ENCODE measurements at places on chromosomes 1 and 21.
A peak's percentile ranks its signal among the peaks of the same experiment; 100 is the strongest.

GRCh38 chr1:153928791-153929341 lies 6.1 kb upstream of the GATAD2B start:
- no peak for DNase-seq

- no peak for DNase-seq
Observed at GRCh38 chr1:187641463-187641862, 812.7 kb downstream of the PLA2G4A start.

GRCh38 chr1:41357451-41358101 lies 3.7 kb upstream of the FOXO6 start:
- DNase-seq: no peak

DNA sequence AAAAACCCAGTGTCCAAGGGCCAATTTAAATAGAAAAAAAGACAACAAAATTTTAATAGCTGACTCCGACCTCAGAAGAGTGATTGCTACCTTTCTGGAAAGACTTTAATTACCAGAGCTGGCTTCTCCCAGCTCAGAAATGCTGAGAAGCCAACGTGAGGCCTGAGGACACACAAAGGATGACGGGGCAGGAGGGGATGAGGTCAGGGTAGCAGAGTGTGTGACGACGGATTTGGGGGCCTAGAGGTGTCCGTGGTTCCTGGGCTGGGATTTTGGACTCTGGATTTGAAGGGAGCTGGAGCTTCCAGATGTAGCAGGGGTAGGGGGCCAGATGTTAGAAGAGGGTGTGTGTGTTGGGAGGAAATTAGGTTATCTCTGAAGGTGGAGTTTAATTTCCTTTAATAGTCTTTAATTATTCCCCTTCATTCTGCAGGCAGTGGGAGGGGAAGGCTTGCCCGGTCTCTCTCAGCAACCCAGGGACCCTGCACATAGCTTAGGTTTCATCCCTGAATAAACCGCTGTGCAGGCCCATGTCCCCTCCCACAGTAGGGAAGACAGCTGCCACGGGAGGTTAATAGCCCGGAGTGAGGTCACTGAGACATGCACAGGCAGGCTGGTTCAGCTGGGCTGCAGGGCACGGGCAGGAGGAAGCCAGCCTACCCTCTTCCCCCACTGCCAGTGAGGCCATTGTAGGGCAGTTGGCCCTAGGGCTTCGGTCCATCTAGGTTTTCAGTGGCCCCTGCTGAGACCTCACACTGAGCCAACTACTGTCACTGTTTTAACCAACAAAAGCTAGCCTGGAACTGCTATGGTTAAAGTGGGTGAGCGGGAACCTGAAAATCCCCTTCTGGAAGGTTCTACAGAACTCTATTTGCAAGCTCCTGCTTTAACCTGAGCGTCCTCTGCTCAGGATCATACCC lies 3.8 kb upstream of the PADI3 start:
- peak; percentile 66 for DNase-seq

GRCh38 chr1:235426680-235427079 lies 59.5 kb downstream of the TBCE start:
- DNase-seq: no peak

GRCh38 chr1:233295237-233295974 lies at the start of gene PCNX2:
PCNX2 (minus strand) TSS chr1:233295725; CDS start chr1:233295478, 247 bp downstream.
- peak; percentile 82 for DNase-seq

- DNase-seq: no peak
Observed at GRCh38 chr1:101797722-101798121, 199.0 kb downstream of the OLFM3 start.

GRCh38 chr1:181127898-181128453 lies 39.5 kb downstream of the IER5 start:
- DNase-seq: no peak

DNA sequence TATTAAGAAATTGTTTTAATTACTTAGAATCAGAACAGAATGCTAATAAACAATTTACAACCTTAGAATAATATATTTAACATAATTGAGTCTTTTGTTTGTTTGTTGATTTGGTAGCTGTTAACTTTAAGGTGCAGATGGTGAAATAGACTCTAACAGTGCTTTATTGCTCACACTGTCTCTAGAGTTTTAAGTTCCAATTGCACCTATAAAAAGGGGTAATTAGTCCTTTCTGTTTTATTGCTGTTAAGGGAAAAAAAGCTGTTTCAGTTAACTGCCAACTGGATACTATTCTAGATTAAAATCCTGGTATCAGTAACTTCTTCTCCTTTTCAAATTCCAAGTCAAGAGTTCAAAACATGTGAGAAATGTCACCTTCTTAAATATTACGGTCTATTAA lies 197.6 kb upstream of the TMPRSS15 start:
- no peak for DNase-seq

GRCh38 chr1:36457691-36458090 lies 6.5 kb downstream of the MRPS15 start:
- no peak for DNase-seq

- DNase-seq: no peak
Observed at GRCh38 chr1:206087091-206087490, 30.1 kb downstream of the AVPR1B start.

DNA sequence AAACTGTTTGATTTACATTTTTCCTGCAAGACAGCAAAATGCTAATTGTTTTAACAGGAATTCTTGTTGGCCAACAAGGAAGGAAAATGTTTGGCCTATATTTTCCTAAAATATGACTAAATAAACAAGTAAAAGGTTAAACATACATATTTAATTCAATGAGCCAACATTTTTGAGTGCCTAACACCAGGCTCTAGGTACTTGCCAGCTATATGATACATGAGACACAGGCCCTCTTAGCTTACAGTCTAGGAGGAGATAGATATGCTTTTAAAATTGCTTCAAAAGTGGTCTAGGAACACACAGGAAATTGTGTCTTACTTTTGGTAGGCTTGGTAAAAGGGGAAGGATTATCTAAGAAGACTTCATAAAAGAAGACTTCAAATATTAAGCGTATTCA lies 50.9 kb downstream of the PIGK start:
- DNase-seq: no peak

- DNase-seq: no peak
Observed at GRCh38 chr1:206447792-206448191, 22.5 kb upstream of the IKBKE start.

GRCh38 chr1:94036730-94037129 lies 84.2 kb downstream of the ABCA4 start:
- no peak for DNase-seq

GRCh38 chr1:37553598-37553926 lies 531 bp downstream of the SNIP1 start:
- no peak for DNase-seq

- no peak for DNase-seq
Observed at GRCh38 chr1:184449916-184450315, 63.1 kb downstream of the C1orf21 start.

- no peak for DNase-seq
Observed at GRCh38 chr1:53122961-53123413, 19.5 kb downstream of the SLC1A7 start.

GRCh38 chr1:154467434-154468102 lies 34.5 kb upstream of the TDRD10 start:
- DNase-seq: no peak

- no peak for DNase-seq
Observed at GRCh38 chr1:53145619-53145941, 3.1 kb upstream of the SLC1A7 start.

GRCh38 chr1:110068646-110069403 lies 1.6 kb downstream of the ALX3 start:
- DNase-seq: no peak

DNA sequence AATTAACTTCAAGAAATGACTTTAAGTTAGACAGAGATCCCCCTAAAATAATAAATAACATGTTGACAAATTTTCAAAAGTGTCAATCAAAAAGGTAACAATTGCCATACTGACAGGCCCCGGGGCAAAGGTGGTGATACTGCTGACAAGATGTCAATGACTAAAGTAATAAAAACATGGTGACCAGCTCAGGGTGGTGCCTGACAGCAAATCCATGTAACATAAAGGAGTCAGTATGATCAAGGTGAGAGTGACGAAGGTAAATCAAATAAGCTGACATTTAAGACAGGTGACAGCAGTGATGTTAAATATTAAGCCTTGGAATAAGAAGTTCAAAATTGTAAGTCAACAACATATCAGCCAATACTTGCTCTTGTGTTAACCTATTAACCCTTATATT lies 387.5 kb downstream of the DPYD start:
- DNase-seq: no peak

GRCh38 chr1:233675893-233676292 lies 62.0 kb downstream of the KCNK1 start:
- DNase-seq: no peak

DNA sequence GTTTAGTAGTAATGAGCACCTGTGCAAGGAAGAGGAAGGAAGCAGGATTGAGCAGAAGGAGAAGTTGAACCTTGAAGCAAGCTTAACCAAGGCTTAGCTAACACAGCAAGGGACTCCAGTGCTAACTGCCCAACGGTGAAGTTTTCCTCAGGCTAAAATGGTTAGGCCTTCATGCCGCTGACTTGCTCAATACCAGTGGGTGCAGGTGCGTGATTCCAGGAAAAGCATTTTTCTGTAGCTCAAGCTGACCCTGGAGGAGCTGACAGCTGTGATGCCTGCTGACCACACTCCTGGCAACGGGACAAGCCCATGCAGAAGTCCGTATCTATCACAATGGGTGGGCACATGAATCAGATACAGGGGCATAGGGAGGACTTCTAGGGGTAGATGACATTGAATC lies 76.5 kb upstream of the FGGY start:
- DNase-seq: no peak

- no peak for DNase-seq
Observed at GRCh38 chr1:11952455-11953109, 18.1 kb downstream of the PLOD1 start.
